ENCODE measurements at places on chromosomes 1 and 21.

DNA sequence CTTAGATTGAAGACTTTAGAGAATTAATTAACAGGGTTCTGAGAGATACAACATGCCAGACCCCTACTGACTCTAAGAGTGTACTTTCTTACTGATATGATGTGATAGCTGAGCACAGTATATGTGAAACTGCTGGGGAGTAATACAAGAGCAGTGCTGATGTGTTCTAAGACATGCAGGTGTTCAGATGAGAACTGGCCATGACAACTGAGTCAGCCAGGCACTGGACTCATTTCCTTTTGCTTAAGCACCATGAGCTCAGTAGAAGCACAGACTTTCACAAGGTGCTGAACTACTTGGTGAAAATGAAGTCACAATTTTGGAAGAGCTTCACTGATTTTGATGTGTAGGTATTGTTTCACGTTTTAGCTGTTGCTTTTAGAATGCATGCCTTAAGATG, 15.9 kb upstream of the POGZ start:
- DNase-seq, result no peak

DNA sequence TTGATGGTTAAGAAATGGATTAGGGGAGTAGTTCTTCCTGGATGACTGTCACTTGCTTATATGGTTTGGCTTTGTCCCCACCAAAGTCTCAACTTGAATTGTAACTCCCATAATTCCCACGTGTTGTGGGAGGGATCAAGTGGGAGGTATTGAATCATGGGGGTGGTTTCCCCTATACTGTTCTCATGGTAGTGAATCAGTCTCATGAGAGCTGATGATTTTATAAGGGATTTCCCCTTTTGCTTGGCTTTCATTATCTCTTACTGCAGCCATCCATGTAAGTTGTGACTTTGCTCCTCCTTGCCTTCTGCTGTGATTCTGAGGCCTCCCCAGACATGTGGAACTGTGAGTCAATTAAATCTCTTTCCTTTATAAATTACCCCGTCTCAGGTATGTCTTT, 1621.1 kb downstream of the MRPL39 start:
- DNase-seq, result no peak

- no peak for DNase-seq
Observed at GRCh38 chr1:241950390-241950789, 7.2 kb upstream of the BECN2 start.

DNA sequence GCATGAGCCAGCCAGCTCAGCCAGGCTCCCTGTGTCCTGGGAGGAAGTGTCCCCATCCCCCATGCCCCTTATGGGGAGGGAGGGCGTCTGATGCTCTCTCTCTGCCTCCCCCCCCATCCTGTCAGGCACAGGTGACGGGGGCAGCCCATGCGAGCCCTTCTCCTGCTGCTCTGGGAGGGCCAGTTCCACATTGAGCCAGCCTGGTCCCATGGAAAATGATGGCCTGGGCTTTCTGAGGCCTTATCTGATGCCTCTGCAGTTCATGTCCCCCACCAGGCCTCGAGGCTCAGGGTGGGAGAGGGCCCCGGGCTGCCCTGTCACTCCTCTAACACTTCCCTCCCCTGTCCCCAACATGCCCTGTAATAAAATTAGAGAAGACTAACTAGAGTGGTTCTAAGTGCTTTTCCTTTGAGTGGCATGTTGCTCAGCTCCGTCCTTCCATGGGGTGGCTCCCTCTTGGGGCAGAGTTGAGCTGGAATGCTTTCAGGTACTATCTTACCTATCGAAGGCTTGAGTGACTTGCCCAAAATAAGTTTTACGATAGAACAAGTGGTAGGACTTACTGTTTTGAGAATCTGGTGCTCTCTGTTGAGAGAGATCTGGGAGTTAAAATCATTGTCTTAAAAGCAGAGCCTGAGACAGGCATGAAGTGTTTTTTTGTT, 1.8 kb upstream of the MTFR1L start:
- no peak for DNase-seq

GRCh38 chr1:53732912-53733317, 6.0 kb downstream of the GLIS1 start:
- no peak for DNase-seq

DNA sequence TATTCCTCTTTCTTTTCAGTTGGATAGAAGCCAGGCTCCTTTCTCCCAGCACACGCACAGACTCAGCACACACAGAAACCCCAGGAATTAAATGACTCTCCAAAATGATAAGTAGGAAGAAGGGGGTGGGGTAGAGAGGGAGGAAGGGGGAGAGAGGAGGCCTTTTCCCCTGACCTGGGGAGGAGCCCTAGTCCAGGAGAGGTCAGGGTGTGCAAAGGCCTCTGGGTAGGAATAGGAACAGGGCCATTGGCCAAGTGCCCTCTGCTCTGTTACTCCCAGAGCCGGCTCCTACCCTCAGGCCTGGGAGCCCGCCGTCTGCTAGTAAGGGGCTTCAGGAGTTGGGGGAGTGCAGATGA, 35.6 kb upstream of the PUM1 start:
- no peak for DNase-seq

DNA sequence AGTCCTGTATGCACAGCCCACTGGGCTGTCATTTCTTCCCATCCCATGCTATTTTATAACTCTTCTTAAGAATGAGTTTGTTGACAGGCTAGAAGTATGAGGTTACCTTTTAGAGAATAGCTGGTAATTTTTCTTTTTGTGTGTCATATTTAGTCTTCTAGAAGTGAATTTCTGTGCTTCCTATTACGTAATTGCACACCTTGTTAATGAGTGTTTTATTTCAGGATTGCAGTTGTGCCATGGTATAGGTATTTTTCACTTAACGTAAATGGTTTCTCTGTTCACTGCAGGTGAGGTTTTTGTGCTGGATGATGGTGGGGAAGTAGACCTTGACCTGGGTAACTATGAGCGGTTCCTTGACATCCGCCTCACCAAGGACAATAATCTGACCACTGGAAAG, 5.0 kb downstream of the CTPS1 start:
- DNase-seq, result no peak

- DNase-seq, result no peak
Observed at GRCh38 chr1:186957314-186957713, 128.6 kb downstream of the PLA2G4A start.

DNA sequence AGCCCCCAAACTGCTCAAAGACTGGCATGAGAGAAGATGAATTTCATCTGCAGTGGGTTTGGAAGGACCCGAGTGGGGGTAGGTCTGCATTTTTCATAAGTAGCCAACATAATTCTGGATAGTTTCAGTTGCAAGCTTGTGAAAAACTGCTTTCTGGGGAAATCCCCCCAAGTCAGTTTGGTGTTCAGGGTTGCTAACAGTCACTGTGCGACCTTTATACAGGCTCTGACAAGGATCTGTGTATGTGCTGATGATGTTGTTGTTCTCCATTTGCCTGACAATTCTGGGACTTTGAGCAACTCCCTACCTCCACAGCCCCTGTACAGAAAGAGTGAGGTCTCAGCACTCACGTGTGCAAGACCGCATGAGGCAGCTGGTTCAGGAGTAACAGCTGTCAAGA, 87.9 kb downstream of the SUSD4 start:
- no peak for DNase-seq

Data from NCI-H460 (cell line).